ENCODE measurements at places on chromosomes 5 and 9.

DNA sequence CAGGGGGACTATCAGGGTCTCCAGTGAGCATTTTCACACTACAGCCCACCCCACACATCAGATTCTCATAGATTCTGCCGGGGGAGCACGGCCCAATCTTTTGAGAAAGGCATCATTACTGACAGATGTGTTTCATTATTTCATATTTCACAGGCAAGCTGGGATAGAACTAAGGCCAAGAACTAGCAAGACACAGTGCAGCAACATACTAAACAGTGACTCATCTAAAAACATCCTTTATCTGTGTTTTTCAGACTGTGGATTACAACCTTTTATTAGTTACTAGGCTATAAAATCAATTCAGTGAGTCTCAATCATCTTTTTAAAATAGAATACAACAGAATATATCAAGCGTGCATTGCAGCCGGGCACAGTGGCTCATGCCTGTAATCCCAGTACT, 59.8 kb downstream of the CPLANE1 start:
- DNase-seq = no peak

- DNase-seq = no peak
Observed at GRCh38 chr5:106587-106986, 14.6 kb downstream of the PLEKHG4B start.

GRCh38 chr5:127810017-127810416, 106.8 kb downstream of the CCDC192 start:
- DNase-seq = no peak

DNA sequence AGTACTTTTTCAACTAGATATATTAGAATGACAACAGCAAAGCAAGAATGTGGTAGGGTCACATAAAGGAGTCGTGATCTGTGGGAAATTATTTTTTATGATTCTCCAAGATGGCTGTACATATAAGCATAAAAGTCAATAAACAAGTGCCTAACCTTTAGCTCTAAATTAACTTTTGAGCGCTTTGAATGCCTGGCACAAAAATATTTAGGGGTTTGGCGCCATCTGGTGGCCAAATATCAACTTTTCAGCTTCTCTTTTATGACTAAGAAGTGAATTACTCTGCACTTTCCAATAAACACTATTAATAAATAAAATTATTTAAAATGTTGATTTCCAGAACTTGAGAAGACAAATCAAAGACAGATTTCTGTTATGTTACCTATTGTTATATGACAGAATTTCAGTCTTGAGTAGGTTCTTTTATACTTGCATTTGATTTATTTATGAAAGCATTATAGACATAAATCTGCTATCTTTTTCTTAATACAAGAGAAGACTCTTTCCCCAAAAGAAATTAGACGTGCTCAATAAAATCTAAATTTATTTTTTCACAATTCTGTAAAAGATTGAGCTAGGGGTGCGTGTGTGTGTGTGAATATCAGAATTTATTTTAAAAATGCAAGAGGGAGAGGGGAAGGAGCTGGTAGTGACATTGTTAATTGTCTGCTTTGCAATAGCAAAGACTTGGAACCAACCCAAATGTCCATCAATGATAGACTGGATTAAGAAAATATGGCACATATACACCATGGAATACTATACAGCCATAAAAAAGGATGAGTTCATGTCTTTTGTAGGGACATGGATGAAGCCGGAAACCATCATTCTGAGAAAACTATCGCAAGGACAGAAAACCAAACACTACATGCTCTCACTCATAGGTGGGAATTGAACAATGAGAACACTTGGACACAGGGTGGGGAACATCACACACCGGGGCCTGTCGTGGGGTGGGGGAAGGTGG, 36.7 kb upstream of the ARRDC3 start:
- peak; percentile 41 for DNase-seq

- no peak for DNase-seq
Observed at GRCh38 chr9:1140057-1140456, 89.9 kb downstream of the DMRT2 start.

DNA sequence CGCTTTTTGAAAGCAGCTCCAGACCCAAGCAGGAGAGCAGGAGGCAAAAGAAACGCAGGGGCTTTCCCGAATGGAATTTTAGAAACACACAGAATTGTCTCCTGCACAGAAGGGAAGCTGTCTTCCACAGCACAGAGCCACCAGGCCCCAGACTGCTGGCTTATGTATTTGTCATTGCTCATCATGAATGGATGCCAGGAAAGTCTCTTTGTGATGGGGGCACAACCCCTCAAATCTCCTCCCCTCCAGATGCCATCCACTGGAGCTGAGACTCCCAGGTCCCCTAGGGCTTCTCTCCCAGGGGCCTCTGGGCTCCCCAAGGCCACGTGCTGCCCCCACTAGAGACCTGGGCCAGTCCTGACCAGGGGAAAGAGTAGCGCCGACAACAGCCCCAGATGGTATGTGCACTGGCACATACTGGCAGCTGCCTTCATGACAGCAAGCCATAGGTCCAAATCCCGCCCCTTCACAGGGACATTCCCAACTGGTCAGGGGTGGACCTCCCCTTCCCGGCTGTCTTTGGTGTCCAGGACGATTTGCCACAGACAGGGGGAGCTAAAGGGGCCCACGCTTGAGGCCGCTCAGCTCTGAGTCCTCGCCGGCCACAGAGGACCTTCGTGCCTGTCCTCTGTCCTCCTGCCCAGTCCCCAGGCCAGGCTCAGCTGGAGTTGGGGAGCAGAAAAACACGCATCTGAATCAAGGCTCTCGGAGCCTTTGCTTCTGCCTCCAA, 127.8 kb downstream of the KCNIP1 start:
- no peak for DNase-seq

DNA sequence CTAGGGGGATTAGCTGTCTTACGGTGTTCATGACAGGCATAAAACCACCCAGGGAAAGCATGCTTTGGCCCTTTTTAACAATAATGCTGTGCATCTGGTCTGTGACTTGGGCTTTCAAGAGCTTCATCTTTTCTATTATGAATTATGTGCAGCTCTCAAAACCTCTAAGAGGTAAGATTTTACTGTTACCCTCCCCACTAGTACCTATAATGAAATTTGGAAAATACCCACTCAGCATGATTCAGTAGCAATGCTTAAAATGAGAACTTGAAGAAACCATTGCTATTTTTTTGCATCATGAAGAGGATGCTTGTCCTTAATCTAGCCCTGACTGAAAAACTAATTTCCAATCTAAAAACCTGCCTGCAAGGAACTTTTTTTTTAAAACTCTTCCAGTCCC, 5.8 kb upstream of the LHFPL2 start:
- no peak for DNase-seq

DNA sequence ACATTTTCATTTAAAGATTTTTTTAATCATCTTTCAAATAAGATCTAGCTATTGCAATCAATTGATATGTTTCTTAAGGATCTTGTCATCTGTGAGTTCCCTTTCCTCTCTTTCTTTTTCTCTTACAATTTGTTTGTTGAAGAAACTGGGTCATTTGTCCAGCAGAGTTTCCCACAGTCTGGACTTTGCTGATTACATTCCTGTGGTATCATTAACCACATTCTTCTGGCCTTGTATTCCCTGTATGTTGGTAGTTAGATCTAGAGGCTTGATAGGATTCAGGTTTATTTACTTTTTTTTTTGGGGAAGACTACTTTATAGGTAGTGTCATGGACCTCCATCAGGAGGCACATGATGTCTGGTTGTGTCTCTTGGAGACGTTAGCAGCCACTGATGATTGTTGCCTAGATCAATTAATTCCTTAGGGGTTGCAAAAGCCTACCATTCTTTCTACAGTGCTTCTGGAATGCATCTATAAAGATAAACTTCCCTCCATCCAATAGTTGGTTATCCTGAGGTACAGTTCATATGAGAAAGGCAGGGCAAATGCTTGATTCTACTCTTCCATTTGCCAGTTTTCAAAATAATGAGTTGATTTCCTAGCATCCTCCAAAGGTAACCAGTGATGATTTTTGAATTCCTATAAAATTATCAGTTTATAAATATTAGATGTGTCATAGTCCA, 14.3 kb downstream of the PDE8B start:
- no peak for DNase-seq
